Activated naive CD4-positive, alpha-beta T cell treated with anti-CD3 and anti-CD28 coated beads, Interleukin-2, amount 10 ng/mL, durations not matched to agents 5 hours and 36 hours (primary cell): ENCODE measurements at places on chromosomes 16 and 17. TPM values are rescaled to one million over a fixed set of nuclear protein-coding genes. Genes with fewer than 3 reads are reported as not detected.

TMEM208 gene
- total RNA-seq: 33.8 TPM

CAVIN1 gene
- 1.4 TPM for total RNA-seq

RABEP1 gene
- total RNA-seq: 42.1 TPM

LITAF gene
- 163 TPM for total RNA-seq
